ENCODE measurements at places on chromosomes 13 and 19. TPM values are rescaled to one million over a fixed set of nuclear protein-coding genes. Genes with fewer than 3 reads are reported as not detected.

GRIN3B gene
- 0.10 TPM for total RNA-seq

DNA sequence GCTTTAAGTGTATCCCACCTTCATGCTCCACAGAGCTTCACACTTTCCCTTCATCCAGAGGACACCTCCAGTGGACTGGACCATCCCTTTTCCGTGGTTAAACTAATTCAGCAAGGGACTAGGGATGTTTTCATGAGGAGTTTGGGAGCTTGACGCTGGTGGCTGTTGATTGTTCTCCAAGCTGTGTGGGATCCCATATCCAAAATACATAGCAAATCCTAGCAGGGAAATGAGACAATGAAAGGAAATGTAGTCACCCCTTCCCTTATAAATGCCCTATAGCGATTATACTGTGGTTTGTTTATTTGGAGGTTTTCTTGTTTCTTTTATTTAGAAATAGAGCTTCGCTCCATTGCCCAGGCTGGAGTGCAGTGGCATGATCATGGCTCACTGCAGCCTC is 31.6 kb upstream of the DPRX start:
- no peak for DNase-seq

DNA sequence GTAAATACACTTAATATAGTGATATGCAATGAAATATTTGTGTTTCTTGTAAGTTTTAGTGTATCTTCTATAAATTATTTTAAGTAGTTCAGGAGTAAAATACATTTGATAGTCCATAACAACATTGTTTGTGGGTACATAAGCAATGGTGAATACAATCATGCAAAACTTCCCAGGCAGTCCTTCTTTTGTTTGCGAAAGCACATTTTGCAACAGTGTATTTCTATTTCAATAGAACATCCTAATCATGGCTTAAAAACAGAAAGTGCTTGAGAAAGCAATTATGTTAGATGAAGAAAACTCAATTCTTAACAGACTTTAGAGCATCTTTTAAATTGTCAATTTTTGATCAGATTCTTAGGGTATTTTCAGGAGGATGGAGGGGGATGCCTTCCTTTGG is 155.6 kb downstream of the POSTN start:
- no peak for DNase-seq

GRCh38 chr13:26855921-26856320 is 95.3 kb upstream of the GPR12 start:
- DNase-seq = no peak
